ENCODE measurements at places on chromosomes 16 and 17. TPM values are rescaled to one million over a fixed set of nuclear protein-coding genes. Genes with fewer than 3 reads are reported as not detected.

GRCh38 chr16:9408297-9408878, 316.9 kb downstream of the HAPSTR1 start:
- DNase-seq = no peak

DNA sequence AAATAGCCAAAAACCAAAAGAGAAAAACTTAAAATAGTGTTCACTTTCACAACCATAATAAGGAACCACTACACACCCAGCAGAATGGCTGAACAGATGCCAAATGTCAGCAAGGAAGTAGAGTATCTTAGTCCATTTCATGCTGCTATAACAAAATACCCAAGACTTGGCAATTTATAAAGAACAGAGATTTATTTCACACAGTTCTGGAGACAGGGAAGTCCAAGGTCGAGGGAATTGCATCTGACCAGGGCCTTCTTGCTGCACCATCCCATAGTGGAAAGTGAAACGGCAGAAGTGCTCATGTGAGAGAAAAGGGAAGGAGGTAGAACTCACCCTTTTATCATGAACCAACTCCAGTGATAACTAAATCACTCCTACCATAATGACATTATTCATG, 33.8 kb upstream of the CCL22 start:
- DNase-seq = no peak

- no peak for DNase-seq
Observed at GRCh38 chr17:67467500-67468455, 90.7 kb downstream of the PITPNC1 start.

GRCh38 chr17:66214884-66215528, 14.2 kb downstream of the APOH start:
- DNase-seq = no peak

EVI2A gene
- total RNA-seq = 24.1 TPM

DNA sequence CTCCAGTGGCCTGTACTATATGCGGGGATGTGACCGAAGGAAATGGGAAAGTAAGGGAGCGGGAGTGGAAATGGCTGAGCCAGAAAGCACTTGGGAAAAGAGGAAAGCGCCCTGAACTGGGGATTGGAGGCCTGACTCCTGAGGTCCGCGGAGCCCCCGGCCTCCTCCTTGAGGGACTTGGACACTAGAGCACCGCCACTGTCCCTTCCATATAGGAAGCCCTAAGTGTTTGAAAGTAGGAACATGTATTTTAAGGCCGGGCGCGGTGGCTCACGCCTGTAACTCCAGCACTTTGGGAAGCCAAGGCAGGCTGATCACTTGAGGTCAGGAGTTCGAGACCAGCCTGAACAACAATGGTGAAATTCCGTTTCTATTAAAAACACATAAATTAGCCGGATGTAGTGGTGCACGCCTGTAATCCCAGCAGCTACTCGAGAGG, 530 bp upstream of the ZDHHC7 start:
- no peak for DNase-seq

GRCh38 chr16:11639925-11640899, 28.0 kb upstream of the SNN start:
- peak; percentile 57 for DNase-seq

NPIPA2 gene
- not detected for total RNA-seq

DNA sequence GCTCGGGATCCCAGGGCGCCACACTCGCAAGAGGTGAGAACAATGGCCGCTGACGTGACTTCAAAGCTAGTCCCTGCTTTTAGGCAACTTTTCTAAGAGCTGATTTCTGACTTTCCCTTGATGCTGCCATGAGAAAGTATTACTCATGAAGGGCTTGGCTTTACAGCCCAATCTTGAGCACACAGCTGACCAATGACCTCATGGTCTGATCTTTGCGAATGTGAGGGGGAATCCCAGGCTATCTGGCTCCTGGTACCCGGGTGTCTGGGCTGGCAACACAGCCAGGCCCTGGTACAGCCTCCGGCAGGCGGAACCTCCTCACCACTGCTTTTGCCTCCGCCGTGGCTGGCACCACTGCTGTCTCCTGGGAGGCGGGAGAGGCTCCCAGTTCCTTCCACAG, 17.5 kb downstream of the NDUFAF8 start:
- DNase-seq = no peak

DNA sequence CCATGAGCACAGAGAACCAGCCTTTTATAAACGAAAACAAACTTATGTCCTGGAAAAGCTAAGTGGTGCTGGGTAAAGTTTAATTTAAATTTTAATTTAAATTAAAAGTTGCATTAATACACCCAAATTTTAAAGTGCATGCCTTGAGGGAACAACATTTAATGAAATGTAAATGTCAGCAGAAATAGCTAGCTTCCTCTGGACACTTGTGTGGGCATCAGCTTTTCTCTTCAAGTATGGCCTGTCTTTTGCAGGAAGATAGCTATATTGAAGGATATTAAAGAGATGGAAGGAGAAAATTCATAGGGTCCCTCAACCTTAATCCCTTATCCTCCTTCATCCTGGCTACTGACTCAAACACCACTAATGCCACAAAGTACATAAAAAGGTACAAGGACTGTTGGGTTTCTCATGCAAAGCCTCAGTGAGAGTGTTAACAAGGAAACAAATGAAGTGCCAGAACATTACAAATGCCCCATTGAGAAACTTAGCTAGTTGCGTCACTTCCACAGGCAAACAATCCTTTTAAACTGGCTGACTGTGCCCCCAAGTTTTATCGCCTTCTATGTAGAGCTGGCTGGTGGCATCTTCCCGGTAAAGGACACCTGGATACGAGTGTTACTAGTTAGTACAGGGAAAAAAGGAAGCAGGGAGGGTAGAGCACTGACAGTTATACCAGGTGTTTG, 14.1 kb downstream of the PHF12 start:
- DNase-seq = no peak

PLCG2 gene
- 25.0 TPM for total RNA-seq

DNA sequence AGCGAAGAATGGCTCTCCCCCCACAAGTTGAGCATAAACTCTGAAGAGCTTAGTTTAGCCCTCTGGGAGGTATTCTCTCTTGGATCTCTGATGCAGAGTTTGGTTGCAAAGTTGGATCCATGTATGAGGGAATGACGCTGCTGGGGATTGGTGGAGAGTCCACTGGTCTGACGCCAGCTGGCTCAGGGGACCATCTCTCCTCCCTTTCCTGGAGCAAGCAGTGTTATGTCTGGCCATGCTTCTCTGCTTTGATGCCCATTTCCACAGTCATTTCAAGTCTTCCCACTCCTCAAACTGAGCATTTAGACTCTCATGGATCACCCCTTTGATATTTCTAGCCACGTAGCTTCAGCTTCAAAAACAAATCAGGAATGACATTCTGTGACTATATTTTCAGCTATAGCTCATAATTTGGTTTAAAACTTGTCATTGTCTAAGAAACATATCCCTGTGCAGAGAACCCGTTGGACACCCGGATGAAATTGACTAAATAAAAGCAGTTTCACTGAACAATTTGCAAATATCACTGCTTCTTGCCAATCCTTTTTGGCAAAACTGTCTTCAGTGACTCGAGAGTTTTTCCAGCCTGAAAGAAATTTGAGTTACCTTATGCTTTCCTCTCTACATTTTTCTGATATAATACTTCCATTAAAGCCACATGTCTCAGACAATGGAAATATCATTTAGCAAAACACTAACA, 193.4 kb upstream of the CDH11 start:
- DNase-seq = no peak

- no peak for DNase-seq
Observed at GRCh38 chr17:43709210-43709609, 47.5 kb upstream of the MEOX1 start.
